Right renal pelvis (tissue), 4 donors: ENCODE measurements at places on chromosomes 1 and 21.

GRCh38 chr1:45607404-45608074 is 16.3 kb downstream of the CCDC17 start:
- no peak for DNase-seq

DNA sequence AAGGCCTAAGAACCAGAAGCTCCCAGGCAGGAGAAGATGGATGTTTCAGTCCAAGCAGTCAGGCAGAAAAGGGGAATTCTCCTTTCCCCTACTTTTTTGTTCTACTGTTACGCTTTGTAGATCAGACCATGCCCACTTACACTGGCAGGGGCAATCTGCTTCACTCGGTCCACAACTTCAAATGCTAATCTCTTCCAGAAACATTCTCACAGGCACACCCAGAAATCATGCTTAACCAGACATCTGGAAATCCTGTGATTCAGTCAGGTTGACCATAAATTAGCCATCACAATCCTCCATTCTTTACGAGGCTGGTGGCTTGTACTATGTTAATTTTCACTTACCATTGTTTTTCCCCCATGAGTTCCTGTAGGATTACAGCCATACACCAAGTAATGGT is 23.8 kb upstream of the IL10 start:
- no peak for DNase-seq

DNA sequence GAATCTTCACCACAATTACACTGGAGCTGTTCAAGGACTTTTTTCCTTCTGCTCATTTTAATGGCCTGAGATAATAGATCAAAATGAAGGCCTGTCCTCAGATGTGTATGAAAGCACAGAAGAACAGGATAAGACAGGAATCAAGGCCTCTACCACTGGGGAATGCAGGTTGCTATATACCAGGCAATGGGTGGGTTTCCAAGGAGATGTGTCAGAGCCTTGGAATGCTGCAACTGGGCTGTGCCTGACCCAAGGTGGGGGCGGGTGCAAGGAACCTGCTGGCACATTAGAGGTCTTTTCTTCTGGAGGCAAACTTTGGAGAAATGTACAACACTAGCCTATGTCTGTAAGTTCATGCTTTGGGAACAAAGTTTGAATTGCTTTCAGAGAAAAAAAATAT is 21.7 kb upstream of the LAMC2 start:
- no peak for DNase-seq

- no peak for DNase-seq
These were observed 30.5 kb upstream of the ZBTB8A start for GRCh38 chr1:32508761-32509160.

DNA sequence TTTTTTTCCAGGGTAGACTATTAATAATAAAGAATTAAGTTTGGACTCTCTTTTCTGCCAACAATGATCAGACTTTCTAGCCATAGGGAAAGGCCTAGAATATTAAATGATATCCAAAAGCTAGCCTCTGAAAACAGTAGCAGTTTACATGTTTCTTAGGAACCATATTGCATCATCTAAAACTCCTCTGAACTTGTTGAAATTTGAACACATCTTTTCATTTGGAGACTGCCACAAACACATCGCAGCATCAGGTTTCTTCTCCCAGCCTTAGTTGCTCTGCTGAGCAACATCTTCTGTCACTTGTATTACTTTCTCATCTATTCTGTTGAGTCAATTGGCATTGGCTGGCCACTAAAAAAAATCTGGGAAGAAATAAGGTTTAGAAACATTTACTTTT is 63.2 kb upstream of the GNG4 start:
- no peak for DNase-seq
